ENCODE measurements at places on chromosomes 4 and X.

GRCh38 chrX:786441-786881 is 155.9 kb downstream of the SHOX start:
- no peak for DNase-seq

DNA sequence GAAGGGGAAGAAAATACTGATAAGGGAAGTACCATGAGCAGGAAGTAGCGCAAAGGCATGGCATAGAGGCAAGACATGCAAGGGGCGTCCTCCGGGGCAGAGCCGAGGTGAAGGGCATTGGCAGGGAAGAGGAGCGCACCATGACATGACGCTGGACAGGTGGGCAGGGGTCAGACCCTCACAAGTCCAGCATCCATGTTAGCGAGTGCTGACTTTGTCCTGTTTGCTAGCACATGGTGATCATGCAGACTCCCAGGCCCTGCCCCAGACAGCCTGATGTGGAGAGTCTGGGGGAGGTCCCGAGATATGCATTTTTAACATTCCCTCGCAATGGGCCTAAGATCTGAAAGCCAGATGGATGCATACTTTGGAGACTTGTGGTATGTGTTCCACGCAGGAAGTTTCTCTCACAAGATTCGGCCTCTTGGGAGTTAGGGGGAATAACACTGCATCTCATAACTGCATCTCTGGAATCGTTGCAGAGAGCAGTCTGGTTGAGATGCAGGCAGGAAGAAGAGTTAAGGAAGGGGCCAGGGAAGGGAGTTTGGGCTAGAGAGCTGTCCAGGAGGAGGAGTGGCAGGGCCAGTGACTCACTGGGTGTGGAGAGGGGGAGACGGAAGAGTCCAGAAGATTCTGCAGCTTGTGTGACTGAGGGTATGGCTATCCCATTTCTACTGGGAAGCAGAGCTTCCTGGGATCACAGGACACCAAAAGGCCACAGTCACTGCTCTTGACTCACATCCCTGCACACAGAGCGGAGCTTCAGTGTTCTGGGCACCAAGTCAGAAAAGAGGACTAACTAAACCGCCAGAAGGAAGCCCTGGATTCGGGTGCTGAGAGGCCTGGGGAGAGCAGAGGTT is 59.7 kb downstream of the FAM184B start:
- no peak for DNase-seq

DNA sequence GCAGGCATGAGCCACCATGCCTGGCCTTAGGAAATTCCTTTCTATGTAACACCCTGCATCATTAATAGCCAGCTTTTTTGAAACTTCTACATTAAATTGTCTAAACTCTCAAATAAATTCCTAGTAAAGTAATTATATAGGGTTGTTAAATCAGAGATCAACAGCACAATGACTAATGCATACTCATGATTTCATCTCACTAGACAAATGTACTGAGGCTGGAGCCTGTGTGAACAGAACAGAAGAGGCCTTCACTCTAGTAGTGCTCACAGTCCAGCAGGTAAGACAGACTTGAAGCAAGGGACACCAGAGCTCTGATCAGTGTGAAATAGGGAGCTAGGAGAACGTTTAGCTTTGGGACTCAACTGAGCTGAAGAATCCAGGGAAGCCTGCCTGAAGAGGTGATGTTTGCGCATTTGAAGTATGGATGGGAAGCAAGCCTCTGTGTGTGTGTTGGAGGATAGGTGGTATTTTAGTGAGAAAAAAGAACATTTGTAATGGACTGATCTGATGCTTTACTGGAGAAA is 3.9 kb downstream of the ZFP42 start:
- DNase-seq = no peak

GRCh38 chr4:63348735-63349673 is 1060.2 kb downstream of the TECRL start:
- no peak for DNase-seq

DNA sequence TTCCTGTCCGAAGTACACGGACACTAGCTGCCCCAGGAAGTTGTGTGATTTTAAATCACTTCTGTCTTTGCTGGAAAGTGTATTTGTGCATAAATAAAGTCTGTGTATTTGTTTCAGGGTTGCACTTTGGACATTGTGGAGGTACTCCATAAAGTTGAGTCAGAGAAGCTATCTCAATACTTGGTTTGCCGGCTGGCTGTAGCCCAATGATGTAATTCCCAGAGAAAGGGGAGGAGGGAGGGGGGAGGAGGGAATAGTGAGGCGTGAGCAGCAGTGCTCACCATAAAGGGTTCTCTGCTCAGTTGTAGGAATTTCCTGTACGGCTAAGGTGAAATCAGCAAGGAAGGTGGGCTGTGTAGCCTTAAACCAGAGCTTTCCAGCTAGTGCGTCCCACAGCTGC is 7.5 kb downstream of the APEX2 start:
- no peak for DNase-seq

DNA sequence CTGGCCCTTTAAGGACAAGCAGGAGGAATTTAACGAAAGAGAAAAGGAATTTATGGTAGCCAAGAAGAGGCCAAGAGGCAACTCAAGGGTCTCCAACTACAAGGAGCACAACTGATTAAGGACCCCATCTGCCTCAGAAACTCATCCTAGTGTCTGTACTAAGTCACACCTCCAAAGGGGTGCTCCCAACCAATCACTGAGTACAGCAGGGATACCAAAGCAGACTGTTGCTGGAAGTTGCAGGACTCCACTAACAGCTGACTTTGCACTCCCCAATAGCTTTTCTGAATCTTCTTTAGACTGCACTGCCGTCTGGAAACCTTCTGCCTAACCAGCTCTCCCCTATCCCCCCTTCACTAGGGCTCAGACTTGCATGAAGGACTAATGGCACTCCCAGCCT is 50.6 kb downstream of the ATP11C start:
- no peak for DNase-seq

DNA sequence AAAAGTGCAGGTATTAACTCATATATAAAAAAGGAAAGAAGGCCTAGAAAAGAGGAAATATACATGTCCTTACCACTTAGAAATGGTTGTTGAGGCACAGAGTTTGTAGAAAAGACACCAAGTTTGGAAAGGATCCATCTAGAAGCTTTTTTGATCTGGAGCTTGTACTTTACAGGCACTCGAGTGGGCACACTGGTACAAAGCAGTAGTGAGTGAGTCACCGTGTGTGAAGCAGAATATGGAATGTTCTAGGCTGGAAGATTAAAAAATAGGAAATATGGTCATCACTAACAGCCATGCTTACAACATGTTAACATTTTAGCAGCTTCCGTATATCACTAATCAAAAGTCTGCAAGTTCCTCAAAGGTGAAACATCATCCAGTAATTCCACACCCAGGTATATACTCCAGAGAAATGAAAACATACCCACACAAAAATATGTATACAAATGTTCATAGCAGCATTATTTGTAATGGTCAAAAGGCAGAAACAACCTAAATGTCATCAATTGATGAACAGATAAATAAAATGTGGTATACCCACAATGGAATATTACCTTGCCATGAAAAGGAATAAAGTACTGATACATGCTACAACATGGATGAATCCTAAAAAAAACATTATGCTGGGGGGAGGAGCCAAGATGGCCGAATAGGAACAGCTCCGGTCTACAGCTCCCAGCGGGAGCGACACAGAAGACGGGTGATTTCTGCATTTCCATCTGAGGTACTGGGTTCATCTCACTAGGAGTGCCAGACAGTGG is 69.5 kb downstream of the FRYL start:
- DNase-seq = no peak

DNA sequence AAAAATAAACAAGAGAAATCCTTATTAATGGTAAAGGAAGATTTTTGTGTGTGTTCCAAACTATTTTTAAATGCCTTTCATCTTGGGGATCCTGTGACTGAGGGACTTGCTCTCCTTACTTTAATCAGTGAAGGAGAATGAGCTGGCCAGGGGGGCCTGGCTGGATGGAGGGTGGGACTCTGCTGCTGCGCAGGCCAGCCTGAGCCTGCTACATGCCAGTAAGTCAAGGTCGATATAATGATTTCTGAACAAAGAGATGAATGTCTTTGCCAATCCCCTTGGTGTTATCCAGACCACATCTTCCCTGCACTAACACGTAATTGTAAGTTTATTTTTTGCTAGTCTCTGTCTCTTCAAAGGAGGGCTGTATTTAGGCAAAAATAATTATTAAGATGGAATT is 1679.2 kb upstream of the TENM3 start:
- no peak for DNase-seq

DNA sequence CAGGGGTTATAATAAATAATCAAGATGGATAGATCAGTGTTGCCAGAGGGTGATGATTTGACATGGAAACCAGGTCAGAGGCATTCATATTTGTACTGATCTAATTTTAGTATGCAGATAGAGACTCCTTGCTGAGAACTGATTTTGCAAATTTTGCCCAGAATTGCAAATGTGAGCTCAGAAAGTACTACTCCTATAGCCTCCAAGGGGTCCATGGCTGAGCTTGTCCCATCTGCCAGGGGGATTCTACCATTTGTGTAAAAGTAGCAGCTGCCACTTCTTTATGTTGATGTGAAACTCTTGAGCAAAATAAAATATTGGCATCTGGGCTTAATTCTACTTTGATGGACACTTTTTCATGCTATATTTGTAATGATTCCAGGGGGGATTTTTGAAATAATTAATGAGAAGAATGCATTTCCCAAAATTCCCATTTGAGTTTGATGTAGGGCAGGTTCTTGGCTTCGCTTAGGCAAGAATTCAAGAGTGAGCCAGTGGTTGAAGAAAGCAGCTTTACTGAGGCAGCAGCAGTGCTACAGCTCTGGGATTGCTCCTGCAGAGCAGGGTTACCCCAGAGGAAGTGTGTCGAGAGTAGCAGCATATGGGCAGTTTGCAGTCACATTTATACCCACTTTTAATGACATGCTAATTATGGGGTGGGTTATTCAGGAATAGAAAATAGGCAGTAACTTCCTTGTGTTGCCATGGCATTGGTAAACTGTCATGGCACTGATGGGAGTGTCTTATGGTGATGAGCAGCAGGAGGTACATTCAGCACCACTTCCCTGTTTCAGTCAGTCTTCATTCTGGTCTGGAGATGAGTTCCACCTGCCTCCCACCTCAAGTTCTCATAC is 38.7 kb upstream of the DCLK2 start:
- DNase-seq = no peak

DNA sequence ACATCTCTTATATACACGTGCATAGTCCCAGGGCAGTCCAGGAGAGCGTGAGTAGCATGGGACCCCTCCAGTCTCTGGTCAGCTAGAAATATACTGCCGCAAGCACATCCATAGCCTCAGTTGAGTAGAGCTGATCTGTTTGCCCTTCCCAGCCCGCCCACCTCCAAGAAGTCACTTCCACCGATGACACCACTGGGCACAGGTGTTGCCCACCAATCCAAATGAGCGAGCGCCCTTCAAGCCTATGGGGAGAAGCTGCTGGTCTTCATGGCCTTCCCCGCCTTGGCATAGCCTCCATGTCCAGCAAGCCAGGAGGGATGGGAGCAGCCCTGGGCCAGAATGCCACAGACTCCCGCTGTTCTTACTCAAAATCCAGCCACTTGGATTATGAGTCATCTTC is 10.2 kb downstream of the DUSP9 start:
- no peak for DNase-seq

GRCh38 chr4:3255611-3256186 is 6.7 kb downstream of the MSANTD1 start:
- DNase-seq = no peak

- no peak for DNase-seq
Observed at GRCh38 chr4:17157304-17157703, 258.9 kb upstream of the LDB2 start.

- DNase-seq = no peak
Observed at GRCh38 chr4:81685104-81685503, 213.4 kb upstream of the RASGEF1B start.

GRCh38 chr4:110138551-110138950 is 59.9 kb downstream of the ELOVL6 start:
- no peak for DNase-seq

- DNase-seq = no peak
Observed at GRCh38 chrX:95505721-95506120, 1178.9 kb upstream of the DIAPH2 start.

DNA sequence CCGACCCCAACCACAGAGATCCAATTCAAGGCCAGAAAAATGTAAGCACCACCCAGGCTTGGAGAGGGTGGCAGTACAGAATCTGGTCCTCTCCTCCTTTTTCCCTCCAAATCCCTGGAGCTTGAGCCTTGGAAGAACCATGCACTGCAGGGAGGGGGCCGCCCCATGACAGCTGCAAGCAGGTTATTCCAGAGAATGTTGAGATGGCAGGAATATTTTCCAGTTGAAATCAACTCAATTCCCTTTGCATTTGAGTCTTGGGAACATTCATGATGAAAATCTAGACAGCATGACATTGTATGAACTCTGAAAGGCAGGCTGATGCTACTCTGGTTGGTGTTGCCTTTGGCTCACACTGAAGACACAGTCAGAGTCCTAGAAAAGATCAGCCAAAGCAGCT is 386.6 kb upstream of the FGF16 start:
- no peak for DNase-seq

- no peak for DNase-seq
Observed at GRCh38 chrX:116378961-116379360, 57.4 kb upstream of the SLC6A14 start.

DNA sequence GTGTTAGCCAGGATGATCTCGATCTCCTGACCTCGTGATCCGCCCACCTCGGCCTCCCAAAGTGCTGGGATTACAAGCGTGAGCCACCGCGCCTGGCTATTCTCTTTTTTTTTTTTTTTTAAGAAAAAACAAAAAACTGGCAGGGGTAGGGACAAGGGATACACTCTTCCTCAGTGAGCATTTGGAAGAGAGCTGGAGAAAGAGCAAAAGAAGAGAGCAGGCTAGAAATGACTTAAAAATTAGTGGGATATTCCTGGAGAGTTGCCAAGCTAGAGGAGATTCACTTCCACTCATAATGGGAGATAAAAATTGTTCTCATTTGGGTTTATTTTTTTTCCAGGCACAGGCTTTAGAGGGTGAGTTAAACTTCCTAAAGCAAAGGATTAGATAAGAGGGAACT is 140.0 kb upstream of the SCML1 start:
- no peak for DNase-seq

- DNase-seq = no peak
Observed at GRCh38 chr4:3291969-3292570, 751 bp upstream of the RGS12 start.

DNA sequence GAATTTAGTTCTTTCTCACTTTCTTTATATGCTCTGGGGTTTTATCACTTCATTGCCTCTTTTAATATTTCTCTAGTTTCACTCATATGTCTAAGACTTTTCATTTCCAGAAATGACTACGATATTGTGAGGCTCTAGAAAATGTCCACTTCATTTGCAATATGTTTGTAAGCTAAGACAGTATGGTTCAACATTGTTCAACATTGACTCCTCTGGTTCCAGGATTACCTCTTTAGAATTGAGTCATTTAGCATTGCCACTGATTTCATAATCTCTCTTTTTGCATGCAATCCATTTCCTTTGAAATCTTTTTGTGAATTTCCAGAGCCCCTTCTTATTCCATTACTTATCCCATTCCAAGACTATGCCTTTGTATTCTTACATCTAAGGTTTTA is 32.3 kb downstream of the BBS12 start:
- no peak for DNase-seq

GRCh38 chr4:168440442-168441264 is 39.6 kb downstream of the DDX60L start:
- DNase-seq = no peak

DNA sequence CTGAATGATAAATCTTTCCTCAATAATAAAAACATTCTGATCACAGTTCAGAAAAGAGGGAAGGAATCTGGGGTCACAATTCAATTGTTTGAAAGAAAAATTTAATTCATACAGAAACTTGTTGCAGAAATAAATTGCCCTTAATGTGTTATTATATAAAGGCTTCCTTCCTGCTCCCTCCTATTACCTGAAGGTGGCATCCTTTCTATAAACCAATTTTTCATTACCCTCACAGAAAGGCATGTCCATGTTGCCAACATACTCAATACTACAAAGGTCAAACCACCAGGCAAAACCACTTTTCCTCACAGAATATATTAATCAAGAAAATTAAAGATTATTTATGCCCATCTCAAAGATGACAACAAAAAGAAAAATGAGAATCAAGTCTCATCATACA is 194.3 kb upstream of the CT83 start:
- no peak for DNase-seq
